Activated CD4-positive, alpha-beta T cell treated with anti-CD3 and anti-CD28 coated beads for 48 hours (primary cell): ENCODE measurements at places on chromosomes 5 and 9.

DNA sequence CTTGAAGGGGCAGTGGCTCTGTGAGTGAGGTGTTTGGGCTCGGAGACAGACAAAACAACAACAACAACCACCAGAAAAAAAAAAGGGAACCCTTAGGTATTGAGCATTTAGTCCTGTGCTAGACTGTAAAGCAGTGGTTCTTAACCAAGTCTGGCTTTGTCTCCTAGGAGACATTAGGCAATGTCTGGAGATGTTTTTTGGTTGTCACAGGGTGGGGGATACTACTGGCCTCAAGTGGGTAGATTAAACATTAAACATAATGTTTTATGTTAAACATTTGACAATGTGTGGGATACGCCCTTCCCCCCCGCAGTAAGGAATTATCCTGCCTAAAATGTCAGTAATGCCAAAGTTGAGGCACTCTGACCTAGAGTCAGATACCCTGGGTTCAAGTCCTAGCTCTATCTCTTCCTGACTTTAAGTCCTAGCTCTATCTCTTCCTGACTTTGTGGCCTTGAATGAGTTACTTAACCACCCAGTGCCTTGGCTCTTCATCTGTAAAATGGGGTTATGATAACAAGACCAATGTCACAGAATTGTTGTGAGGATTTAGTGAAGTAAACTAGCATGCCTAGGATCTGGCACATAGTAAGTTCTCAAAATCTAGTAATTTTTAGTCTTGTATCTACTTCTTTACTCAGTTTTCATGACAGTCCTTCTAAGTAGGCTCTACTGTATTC is 1.8 kb downstream of the TRIM32 start:
- no peak for DNase-seq

GRCh38 chr5:85052826-85053225 is 668.1 kb upstream of the EDIL3 start:
- DNase-seq, result no peak

- no peak for DNase-seq
Measured at GRCh38 chr9:33044677-33045282, 19.7 kb downstream of the DNAJA1 start.

DNA sequence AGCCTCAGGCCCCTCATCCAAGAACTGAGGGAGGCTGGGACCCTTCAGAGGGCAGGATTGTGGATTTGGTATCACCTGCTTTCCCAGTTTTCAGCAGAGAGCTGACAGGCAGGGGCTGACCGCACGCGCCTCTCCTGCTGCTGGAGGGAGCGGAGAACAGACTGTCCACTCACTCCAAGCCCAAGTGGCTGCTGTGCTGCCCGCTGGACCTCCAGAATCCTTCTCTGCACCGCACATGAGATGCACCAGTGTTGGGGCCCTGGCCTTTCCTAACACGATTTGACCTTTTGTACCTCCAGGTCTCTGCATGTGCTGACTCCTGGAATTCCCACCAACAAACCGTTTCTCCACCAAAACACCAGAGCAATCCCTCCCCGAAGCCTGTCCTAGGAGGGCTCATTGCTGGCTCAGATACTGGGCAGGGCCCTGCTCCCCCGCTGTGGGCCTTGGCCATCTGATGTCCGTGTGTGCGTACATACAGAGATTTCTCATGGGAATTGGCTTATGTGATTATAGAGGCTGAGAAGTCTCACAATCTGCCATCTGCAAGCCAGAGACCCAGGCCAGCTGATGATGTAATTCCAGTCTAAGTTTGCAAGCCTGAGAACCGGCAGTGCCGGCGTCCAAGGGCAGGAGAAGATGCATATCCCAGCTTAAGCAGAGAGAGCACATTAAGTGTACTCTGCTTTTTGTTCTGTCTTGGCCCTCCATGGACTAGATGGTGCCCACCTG is 141.7 kb downstream of the GADD45G start:
- DNase-seq, result no peak

GRCh38 chr5:172701291-172701656 is 60.2 kb downstream of the NEURL1B start:
- DNase-seq, result no peak

DNA sequence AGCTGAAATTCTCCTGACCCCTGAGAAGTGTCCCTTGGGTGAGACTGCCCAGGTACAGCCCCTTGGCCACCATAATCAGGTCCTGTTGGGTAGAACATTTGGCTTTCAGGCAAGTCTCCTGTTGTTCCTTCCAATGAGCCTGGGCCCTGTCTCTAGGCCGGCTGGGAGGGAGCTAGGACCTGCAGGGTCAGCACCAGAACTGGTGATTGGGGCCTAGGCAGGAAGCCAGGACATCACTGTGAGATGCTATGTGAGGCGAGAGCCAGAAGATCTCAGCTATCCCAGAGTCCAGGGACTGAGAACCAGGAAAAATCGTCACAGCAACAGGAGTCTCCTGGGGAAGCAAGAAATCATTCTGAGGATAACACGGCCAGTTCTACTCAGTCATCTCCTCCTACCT is 51.5 kb downstream of the PCDH1 start:
- no peak for DNase-seq

DNA sequence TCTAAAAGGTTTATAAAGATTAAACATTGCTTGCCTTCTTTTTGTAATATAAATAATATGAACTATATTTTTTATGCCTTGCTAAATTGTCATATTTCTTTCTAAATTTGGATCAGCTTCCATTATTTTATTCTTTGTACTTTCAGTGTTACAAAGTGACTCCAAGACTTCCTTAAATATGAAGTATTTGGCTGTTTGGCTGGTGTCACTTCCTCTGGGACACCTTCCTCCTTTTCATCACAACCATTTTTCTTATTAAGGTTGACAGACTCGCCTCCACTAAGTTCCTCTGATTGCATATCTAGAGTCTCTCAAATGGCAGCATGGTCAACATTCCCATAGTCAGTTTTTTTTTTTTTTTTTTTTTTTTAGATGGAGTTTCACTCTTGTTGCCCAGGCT is 73.8 kb upstream of the SLC1A1 start:
- DNase-seq, result no peak

DNA sequence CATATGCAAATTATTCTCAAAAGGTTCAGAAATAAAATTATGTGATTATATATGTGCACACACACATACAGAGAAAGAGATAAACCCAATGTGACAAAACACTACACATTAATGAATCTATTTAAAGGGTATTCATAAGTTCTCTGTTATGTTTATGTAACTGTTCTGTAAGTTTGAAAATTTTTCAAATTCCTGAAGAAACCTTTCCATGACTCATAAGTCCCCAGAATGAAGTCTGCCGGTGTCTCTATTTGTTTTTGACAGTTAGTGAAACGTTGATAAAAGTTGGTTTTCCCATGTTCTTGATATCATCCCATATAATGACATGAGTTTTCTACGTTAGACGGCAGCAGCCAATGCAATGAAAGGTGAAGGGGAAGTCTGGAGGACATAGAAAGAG is 199.5 kb upstream of the PUM3 start:
- DNase-seq, result no peak

- no peak for DNase-seq
Measured at GRCh38 chr5:161847447-161847846, 473 bp upstream of the GABRA1 start.

GRCh38 chr5:54602475-54602874 is 84.9 kb downstream of the SNX18 start:
- DNase-seq, result no peak

- peak; percentile 3 for DNase-seq
Measured at GRCh38 chr9:105994970-105995369, 300.6 kb downstream of the TMEM38B start.

DNA sequence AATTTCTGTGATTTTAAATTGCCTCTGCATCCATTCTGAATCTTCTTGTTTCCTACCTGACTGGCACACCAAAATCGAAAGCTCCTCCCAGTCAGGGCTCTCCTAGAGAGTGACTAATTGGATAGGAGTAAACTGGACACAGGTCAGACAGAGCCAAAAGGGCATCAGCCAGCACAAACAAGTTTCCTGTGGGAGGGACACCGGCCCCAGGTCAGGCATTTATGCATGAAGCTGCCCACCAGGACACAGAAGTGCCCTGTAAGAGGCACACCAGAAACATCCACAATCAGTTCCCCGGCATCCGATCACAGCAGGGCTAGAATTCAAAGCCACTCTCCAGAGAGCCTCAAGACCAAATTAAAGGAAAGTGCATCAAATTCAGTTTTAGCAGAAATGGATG is 78.4 kb downstream of the SFXN1 start:
- no peak for DNase-seq

DNA sequence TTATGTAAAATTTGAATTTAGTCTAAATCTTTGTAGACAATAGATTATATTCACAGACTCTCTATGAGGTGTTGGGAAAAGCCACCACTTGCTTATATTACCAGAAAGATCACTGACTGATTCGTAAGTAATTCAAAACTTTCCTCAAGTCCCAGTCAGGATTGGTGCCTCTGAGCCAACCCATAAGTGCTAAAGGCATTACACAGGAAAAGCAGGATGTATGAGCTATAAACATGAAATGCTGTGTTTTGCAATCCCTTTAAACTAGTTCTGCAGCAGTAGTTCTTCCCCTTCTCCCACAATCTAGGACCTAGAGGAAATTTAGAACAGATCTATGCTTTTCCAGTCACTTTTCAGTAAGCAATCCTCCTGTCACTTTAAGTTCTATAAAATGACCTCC is 48.0 kb downstream of the SHLD3 start:
- DNase-seq, result no peak

GRCh38 chr5:55564721-55565120 is 30.0 kb upstream of the PLPP1 start:
- DNase-seq, result no peak

DNA sequence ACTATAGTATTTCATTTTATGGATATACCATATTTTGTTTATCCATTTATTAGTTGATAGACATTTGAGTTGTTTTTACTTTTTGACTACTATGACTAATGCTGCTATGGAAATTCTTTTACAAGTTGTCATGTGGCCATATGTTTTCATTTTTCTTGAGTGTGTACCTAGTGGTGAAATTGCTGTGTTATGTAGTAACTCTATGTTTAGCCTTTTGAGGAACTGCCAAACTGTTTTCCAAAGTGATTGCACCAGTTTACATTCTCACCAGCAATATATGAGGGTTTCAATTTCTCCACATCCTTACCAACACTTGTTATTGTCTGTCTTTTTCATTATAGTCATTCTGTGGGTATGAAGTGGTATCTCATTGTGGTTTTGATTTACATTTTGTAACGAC is 75.4 kb downstream of the GRIA1 start:
- no peak for DNase-seq
